Activated naive CD8-positive, alpha-beta T cell treated with anti-CD3 and anti-CD28 coated beads, Interleukin-2, amount 50 U/mL, for 24 hours (primary cell): ENCODE measurements at places on chromosomes 2 and 18.
A peak's percentile ranks its signal among the peaks of the same experiment; 100 is the strongest.

DNA sequence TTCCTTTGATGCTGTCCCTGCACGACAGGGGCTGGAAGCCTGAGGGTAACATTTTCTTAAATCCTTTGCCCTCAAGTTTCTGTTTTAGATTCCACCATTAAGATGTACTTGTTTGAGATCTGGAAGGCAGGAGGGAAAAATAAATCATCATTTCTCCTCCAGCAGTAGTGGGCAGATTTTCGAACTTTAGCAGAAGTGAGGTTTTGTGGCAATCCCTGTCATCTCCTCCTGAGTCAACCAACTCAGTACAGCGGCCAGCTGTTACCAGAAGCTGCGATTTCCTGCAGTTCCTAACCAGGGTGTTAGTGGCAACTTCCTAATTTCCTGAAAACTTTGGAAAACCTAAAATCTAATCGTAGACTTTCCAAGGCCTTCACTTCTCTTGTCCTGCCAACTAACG, 517.2 kb upstream of the ACVR2A start:
- DNase-seq, result peak; percentile 10

DNA sequence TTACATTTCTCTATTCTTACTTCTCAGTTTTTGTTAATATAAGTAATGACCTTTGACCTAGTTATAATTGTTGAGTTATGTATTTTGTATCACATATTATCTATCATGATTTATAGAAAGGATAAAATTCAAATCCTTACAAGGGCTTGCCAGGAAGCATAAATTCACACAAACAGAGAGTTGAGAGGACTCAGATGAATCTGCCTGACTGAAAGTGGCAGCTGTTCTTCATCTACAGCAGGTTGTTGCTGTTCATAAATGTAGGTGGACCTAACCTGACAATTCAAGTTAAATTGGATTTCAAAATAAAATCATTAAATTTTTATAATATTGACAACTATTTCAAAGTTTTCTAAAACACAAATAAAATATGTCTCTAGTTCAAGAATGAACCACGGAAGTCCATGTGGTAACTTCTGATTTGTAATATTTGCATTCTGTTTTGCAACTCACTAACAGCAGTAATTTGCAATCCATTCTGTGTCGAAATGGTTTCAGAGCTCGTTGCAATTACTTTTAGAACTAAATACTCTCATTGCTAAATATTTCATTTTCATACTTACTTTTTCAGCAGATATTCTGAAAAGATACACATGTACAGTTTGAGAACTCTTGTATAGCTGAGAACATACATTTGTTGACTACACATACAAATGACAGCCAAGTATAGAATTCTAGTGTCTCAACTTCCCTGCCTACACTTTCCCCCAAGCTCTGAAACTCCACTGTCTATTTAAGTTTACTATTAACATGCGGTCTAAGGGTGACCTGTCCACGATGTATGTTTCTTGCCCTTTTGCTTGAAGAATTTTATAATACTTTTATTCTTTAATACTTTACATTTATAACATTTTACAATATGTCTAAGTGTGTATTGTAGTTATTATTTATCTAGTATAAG, 25.7 kb downstream of the SCN7A start:
- no peak for DNase-seq

DNA sequence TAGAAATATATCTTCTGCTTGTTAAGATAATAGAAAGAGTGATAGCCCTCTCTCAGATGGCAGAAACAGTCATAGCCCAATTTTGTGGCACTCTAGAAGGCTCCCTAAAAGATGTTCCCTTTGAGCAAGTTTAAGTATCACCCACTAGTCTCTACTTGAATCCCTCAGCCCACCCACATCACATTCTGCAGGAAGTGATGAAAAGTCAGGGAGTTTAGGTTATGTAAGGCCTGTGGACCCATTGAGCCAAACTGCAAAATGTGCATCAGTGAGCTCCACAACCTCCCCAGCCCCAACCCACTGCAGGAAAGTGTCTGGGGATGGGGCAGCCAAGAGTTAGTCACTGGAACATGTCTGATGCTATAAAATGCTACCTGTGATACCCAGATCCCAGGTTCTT, 25.6 kb downstream of the ANKRD44 start:
- no peak for DNase-seq

- DNase-seq, result no peak
Observed at GRCh38 chr2:2640818-2641217, 309.7 kb upstream of the MYT1L start.

- DNase-seq, result no peak
Observed at GRCh38 chr2:159564081-159564480, 52.3 kb downstream of the BAZ2B start.

GRCh38 chr2:146527166-146527565, 1317.7 kb upstream of the ACVR2A start:
- no peak for DNase-seq

DNA sequence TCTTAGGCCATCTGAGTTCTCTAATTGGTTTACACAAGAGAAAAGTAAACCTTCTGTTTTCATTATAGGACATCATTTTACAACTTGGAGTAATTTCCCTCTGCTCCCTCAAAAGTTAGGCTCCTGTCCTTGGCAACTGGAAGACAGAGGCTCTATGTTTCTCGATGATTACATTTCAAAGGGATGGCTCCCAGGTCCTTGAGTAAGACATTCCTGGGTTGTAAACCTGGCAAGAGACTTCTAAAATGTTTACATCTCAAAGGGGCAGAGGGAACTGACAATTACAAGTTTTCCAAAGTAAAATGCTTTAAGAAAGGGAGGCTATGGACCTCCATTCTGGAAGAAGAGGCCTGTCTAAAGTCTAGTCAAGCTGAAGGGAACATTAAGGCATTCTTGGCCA, 268.3 kb upstream of the REG3G start:
- no peak for DNase-seq

DNA sequence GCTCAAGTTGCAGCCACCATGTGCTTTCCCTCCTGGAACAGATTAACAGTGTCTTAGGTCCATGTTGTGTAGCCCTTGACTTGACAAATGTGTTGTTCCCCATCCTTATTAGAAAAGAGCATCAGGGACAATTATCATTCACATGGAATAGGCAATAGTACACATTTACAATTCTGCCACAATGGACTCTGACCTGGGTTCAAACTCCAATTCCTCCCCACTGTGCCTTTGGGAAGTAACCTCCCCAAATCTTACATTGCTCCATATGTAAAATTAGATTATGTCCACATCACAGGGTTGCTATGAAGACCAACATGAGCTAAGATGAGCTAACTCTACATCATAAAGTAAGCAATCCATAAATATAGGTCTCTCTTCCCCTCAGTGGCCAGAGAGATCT, 193.8 kb downstream of the NRP2 start:
- DNase-seq, result no peak

DNA sequence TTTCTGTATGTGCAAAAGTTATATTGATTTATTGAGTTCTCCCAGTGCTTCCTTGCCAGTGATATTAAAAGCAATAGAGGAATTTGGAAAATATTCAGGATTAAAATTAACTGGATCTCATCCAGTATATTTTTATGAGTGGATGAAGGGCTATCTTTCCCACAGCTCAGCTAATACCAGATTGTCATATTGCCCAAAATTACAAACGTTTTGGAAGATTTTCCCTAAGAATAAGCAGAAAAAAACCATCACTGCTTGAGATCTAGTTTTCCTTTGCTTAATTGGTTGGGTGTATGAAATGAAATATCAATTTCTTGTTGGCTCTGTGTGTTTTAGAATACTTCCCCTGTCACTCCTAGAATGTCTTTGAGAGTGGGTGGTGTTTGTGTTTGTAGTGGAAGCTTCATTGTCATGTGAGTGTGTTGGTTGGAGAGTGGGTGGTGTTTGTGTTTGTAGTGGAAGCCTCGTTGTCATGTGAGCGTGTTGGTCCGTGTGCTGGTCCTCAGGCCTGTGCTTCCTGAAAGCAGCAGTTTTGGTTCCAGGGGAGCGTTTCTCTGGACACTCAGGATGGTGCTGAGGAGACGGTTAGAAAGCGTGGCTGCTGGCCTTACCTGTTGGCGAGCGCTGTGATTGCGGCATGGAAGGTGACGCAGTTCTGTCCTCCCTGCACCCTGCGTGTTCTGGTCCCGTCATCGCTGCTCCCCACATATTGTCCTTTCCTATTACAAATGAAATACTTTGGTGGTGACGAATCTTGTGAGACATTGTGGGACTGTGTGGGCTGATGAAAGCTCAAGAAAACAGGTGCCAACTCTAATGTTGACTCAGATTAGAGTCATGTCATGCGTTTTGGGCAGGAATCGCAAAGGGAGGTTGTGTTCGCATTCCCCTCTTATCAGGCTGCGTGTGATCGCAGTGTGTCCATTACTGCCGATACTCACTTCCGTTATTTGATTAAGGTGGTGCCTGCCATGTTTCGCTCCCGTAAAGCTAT, 12.4 kb downstream of the ASB1 start:
- DNase-seq, result peak; percentile 57
